Effector memory CD8-positive, alpha-beta T cell (primary cell): ENCODE measurements at places on chromosomes 5 and 9.

DNA sequence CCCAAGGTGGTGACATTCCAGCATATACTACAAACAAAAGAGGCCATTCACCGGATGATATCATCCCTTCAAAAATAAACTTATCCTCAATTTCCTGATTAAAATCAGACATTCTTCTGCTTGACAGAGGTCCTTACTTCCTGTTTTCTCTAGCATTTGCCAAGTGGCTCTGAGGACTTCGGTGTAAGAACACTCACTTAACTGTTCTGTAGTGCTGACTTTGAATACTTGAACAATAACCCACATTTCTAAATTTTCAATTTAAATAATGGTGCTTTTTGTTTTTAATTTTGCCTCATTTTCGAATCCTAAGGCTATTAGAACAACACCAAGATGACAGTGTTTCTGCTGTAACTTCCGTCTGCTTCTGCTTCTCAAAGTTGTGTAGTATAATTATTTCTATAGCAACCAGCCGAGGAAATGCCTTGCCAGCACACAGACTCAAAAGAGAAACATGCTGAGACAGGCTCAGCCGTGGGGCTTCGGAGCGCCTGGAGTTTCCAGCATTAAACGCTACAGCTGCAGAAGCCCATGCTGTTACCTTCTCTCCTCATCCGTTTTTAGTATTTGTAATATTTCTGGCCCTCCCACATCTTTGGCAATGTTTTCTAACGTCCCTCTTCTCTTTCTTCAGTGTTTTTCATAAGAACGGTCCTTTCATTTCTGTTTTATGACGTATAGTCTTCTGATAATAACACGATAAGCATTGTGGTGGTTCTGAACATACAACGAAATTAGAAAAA is 19.5 kb upstream of the ANXA1 start:
- peak; percentile 72 for DNase-seq

DNA sequence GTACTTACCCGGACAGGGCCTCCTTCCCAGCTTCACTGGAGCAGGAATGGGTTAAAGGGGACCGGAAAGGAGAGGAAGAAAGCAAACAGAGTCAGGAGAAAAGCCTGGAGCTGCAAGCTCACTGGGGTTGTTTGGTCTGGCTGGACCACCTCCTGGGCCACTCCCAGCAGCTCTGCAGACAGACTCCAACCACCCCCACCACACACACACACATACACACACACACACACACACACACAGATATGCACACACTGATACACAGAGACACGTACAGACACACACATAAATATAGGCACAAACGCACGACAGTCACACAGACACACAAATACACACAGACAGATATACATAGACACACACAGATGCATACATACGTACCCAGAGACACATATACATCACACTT is 34.9 kb upstream of the SYNPO start:
- DNase-seq, result no peak

GRCh38 chr5:14112998-14113652 is 30.0 kb upstream of the TRIO start:
- DNase-seq, result no peak

DNA sequence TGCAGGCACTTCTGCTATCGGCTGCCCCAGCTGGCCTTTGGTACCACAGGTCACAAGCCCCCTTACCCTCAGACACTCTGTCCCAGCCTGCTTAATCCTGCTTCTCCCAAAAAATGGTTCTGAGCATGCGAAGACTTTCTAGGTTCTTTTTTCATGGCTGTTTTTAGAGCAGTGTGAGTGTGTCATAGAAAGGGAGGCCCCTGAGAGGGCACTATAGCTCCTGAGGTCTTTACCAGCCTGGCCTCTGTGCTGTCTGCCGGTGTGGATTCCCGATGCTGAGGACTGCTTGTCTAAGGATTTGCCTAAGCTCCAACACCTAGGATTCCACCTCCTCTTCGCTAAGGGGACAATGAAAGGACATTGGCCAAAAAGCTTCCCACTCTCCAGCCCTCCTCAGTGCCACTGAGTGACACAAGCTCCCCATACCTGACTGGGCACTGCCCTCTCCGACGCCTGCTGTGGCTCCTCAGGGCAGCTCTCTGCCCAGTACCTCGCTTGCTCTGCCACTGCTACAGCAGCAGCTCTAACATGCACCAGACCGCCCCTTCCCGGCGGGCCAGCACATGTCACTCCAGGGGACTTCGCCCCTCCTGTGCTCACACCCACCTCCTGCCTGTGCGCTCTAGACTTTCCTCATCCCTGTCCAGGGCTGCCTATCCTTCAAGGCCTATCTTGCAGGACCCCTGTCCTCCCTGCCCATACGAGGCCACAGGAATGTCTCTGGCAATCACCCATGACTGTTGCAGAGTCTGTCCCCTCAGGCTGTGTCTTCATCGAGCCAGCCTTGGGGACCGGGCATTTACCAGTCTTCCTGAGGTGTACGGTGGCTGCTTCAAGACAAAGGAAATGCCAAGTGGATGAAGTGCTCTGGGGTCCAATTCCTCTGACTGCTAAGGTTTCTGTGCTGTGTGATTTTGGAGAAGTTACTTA is 21.0 kb downstream of the MACROH2A1 start:
- no peak for DNase-seq

DNA sequence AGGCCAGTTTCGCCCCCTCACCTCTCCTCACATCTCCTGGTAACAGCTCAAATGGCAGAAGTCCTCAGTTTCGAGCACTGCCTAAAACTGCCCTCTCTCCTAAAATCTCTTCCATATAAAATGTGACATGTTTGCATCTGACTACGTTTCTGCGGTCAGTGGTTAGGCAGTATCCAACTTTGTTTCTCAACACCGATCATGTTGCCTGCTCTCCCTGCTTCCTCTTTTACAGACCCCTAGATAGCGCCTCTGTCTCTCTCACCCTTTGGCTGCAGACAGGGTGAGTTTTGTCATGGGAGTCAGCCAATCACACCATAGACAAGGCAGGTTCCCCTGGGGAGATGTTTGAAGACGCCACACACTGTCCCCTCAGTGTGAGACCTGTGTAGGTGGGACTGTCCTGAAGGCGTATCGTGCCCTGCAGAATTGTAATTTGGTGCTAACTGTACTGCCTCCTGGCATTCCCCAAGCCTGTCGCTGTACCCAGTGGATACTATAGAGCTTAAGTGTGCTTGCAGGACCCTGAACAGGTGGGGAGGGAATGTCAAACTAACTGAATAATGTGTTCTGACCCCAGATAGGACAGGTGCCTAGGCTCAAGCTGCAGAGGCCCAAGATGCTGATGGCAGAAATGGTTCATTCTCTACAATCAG is 1.1 kb downstream of the HEXB start:
- no peak for DNase-seq

GRCh38 chr5:120007598-120007997 is 378.2 kb downstream of the FAM170A start:
- no peak for DNase-seq

DNA sequence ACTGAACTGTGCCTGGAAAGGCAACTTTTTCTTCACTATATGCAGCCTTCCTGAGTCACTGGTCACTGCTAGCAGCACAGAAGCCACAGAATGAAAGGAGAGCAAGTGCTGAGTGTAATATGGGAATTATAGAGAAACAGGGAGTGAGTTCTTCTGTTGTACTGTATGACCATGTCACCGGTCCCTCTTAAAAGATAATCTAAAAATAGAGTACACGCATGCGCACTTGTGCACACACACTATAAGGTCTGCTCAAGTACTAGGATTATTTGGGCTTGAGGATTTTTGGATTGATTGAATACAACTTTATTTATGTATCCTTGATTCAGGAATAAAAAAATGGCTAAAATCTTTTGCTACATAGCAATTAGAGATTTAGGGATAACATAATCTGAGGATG is 571.9 kb downstream of the PDE4D start:
- no peak for DNase-seq
